ENCODE measurements at places on chromosomes 12 and 14.

DNA sequence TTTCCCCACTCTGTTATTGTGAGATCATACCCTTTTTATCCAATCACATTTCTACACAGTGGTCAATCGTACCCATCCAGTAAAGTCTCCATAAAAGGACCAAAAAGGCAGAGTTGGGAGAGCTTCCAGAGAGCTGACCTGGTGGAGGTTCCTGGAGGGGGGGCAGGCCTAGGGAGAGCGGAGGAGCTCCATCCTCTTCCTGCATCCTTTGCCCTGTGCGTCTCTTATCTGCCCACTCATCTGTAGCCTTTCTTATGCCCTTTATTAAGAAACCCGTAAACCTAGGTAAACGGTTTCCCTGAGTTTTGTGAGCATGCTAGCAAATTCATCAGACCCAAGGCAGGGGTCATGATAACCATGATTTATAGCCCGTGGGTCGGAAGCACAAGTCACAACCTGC is 26.2 kb downstream of the EVL start:
- no peak for DNase-seq

GRCh38 chr12:105279460-105280056 is 43.6 kb upstream of the APPL2 start:
- DNase-seq, result no peak

DNA sequence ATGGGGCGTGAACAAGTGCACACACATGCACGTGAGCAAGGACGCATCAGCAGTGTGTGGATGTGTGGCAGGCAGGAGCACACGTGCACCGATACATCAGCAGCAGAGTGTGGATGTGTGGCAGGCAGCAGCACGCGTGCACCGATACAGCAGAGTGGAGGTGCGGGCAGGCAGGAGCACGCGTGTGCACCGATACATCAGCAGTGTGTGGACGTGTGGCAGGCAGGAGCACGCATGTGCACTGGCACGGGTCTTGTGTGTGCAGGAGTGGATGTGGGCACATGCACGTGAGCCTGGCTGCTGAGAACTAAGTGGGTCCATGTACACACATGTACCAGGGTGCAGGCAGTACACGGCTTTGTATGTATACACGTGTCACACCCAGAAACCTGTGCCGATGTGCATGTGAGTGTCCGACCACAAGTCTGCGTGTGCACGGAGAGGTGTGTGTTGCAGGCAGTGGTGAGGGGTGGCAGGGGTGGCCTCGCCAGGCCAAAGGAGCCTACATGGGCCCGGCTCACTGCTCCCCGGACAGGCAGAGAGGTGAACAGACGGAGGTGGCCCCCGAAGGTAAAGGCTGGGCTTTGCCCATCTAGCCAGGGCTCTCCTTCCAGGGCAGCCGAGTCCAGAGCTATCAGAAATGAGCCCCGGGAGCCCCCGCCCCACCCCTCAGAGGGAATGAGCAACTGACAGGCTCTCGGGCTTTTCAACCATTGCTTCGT is 53.9 kb downstream of the RFLNA start:
- DNase-seq, result no peak

GRCh38 chr12:65500091-65500900 is 221.8 kb downstream of the MSRB3 start:
- no peak for DNase-seq

DNA sequence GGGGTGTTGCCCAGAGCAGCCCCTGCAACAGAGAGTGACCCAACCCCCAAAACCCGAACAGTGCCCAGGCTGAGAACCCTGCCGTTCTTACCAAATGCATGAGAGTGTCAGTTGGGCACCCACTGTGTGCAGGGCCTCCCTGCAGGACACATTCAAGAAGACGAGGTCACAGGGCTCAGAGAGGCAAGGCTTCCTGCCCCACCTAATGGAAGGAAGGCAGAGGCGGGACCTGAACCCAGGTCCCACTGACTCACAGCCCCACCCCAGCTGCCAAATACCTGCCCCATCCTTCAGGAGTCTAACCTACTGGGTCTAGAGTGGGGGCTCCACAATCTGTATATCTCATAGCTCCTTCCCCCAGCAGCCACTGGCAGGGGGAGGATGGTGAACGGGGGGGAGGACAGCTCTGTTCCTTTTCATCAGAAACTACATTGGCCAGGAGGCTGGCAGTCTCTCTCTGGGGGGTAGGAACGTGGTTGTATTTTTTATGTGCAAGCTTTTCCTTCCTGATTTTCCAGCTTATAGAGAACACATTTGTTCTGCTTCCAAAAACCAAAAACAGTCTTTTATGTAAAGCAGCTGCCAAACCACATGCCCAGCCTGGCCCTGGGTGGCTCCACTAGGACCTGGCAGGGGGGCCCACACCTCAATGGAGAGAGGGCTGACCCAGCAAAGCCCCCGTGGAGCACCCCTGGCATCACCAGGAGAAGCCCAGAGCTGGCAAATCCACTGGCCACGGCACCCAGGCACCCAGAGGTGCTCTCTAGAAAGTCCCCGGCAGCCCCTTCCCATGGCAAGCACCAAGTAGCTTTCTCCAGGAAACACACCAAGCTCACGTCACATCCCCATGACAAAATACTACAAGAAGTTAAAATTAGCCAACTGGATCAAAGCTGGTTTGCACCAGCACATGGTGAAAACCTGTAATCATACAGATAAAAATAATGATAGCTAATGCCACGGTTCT is 17.0 kb downstream of the NCOR2 start:
- no peak for DNase-seq

DNA sequence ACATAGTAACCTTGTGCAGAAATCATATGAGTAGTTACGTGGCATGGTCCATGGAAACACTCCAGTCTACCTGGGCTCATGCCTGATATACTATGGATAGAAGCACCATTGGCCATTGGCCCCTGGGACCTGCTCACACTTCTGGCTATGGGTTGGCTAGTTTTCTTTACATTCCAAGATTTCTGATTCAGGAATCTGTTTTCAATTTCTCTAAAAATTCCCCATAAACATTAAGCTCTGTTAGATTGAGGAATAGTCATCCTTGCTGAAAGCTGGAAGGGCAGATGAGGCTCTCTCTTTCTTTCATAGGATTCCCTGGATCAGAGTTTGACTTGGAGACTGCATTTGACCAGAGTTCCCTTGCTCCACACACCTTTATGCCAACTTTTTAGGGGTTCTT is 37.3 kb upstream of the RAP1B start:
- no peak for DNase-seq

- DNase-seq, result peak; percentile 40
These were observed 283.3 kb upstream of the PWP1 start for GRCh38 chr12:107402041-107403022.

GRCh38 chr14:99229654-99230207 is 42.3 kb downstream of the BCL11B start:
- DNase-seq, result no peak

- DNase-seq, result no peak
These were observed 37.8 kb upstream of the PPP1CC start for GRCh38 chr12:110780448-110780847.
